ENCODE measurements at places on chromosomes 5 and 9. TPM values are rescaled to one million over a fixed set of nuclear protein-coding genes. Genes with fewer than 3 reads are reported as not detected.
A peak's percentile ranks its signal among the peaks of the same experiment; 100 is the strongest.

DNA sequence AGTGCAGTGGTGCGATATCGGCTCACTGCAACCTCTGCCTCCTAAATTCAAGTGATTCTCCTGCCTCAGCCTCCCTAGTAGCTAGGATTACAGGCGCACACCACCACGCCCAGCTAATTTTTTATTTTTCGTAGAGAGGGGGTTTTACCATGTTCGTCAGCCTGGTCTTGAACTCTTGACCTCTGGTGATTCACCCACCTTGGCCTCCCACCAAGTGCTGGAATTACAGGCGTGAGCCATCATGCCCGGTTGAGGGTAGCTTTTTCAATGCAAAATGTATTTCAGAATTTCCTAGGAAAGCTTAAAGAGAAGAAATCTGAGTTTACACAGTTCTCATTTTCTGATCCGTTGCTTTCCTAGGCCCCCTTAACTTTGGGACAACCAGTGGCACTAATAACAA, 15.7 kb downstream of the BDP1 start:
- DNase-seq: no peak

The KCNN2 gene
- not detected for total RNA-seq

GRCh38 chr5:66674802-66675201, 78.6 kb downstream of the MAST4 start:
- no peak for DNase-seq

- DNase-seq: peak; percentile 24
Observed at GRCh38 chr9:84140535-84141101, 160.0 kb downstream of the RMI1 start.

- DNase-seq: no peak
Observed at GRCh38 chr9:89542401-89543021, 44.6 kb upstream of the SEMA4D start.

DNA sequence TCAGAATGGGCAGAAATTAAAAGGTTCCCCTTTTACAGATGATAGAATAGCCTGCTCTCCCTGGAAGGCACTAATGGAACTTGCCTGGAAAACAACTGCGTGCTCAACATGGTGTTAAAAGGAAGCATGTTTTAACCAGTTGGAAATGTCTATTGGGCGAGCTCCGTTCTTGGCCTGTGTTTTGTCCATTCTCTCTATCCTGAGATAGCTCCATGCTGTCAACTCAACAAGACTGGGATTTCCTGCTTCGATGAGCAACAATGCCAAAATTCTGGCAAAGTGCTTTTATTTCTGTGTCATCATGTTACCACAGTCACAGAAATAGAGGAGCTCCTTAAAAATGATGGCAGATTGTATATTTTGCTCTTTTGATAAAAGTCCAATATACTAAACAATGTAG, 198.3 kb downstream of the PLK2 start:
- DNase-seq: no peak

The OMD gene
- not detected for total RNA-seq

The GLRA1 gene
- not detected for total RNA-seq

The PLCXD3 gene
- total RNA-seq: not detected

DNA sequence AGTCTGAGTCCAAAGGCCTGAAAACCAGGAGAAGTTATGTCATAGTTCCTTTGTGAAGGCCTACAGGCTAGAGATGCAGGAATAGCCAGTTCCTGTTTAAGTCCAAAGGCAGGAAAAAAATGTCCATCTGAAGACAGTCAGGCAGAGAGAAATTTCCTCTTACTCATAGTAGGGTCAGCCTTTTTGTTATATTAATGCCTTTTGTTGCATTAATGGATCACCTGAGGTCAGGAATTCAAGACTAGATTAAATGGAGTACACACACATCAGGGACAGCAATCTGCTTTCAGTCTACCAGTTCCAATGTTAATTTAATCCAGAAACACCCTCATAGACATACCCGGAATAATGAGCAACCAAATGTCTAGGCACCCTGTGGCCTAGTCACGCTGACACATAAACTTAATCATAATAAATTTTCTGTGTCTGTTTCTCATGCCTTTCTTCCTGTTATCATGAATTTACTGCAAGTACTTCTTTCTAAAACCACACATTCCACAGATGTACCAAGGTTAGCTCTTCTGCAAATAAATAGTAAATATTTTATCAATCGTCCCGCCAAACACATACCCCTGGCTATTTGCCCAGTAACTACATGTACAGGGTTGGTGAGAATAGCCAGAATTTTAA, 703.9 kb downstream of the EFNA5 start:
- DNase-seq: no peak

The FAM169A gene
- total RNA-seq: 10.4 TPM

- DNase-seq: no peak
Observed at GRCh38 chr5:73948720-73949119, 322.7 kb downstream of the ARHGEF28 start.

GRCh38 chr5:82334856-82335255, 56.7 kb upstream of the RPS23 start:
- no peak for DNase-seq

GRCh38 chr5:175750511-175750931, 92.7 kb downstream of the HRH2 start:
- no peak for DNase-seq

DNA sequence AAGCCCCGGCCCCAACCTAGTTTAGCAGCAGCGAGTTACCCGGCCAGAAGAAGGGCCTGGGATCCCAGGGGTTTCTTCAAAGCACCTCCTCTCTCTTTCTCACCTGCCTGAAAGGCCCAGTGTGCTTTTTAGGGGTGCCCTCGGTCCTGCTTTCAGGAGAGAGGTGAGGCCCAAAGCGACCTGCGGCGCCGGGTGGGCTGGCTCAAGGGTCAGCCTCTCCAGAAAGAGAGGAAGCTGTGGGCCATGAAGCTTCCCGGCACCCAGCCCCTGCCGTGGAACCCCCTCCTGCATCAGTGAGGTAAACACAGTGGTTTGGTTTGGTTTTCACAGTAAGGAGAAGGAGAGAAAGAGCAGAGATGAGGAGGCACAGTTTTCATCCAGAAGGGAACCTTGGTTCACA, 4.3 kb downstream of the FOXB2 start:
- DNase-seq: no peak

GRCh38 chr5:81995407-81995806, 23.6 kb downstream of the ATG10 start:
- no peak for DNase-seq

The SELENOP gene
- total RNA-seq: not detected
